ENCODE measurements at places on chromosomes 3 and 15. TPM values are rescaled to one million over a fixed set of nuclear protein-coding genes. Genes with fewer than 3 reads are reported as not detected.

GRCh38 chr3:13081603-13082360, 8.6 kb upstream of the IQSEC1 start:
- peaks cover 39% of the 10 kb centered on the region for H3K4me1 ChIP-seq
- peaks cover 3% of the 10 kb centered on the region for H3K27me3 ChIP-seq
- H3K36me3 ChIP-seq = no peaks in the 10 kb centered on the region
- H3K4me3 ChIP-seq = no peak overlapping the region

Gene SAMD7
- total RNA-seq = not detected

Gene SOX14
- not detected for total RNA-seq

DNA sequence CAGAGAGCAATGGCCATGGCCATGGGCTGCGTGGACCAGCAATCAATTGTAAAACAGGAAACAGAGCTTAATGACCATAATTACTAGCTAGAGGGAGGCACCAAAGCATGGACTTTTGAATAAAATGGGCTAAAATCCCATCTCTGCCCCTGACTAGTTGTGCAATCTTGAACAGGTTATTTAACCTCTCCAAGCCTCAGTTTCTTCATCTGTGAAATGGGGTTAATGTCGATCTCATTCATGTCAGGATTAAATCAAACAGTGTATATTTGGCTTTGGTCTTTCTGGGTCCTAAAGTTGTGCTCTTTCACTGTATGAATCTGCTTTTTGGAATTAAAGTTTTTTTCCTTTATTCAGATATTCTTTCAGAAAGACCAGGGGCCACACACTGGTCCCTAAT, 36.1 kb downstream of the ABTB1 start:
- no peak for DNase-seq
- H3K27ac ChIP-seq = no peak overlapping the region
- H3K4me3 ChIP-seq = no peak overlapping the region

DNA sequence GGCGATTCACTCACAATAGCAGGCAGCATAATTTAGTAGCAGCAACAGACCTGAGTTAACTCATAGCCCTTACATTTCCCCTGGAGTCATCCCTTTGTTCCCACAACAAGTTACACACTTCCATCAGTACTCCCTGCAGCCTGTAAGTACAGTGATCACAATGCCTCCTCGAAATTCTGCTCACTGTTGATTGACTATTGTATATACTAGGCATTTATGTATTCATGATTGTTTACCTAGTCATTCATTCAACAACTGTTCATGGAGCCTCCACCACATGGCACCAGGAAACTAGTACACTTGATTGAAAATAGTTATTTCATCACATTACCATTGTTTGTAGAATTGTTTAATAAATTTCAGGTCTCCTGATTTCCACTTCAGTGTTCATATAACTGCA, 71.4 kb upstream of the P3H2 start:
- no peak overlapping the region for H3K4me3 ChIP-seq
- no peaks in the 10 kb centered on the region for H3K4me1 ChIP-seq
- no peaks in the 10 kb centered on the region for H3K27me3 ChIP-seq

DNA sequence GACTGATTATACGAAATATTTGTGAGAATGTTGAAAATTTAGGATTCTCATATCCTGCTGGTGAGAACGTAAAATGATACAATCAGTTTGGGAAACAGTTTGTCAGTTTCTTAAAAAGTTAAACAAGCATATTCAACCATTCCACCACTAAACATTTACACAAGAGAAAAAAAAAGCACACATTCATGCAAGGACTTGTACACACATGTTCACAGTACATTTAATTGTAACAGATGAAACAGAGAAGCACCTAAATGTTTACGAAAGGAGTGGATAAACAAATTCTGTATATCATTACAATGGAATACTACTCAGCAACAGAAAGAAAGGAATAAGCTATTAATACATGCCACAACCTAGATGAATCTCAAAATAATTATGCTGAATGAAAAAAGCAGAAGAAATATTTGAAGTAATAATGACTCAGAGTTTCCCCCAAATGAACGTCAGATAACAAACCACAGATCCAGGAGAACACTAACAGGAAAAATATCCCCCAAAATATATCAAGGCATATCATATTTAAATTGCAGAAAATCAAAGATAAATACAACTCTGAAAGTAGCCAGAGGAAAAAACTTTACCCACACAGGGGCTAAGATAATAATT, 14.3 kb downstream of the ANKRD28 start:
- no peak for DNase-seq
- peak overlapping the region; percentile 70 for H3K27ac ChIP-seq
- peaks cover 57% of the 10 kb centered on the region for H3K4me1 ChIP-seq
- peak overlapping the region; percentile 2 for H3K4me3 ChIP-seq
- H3K36me3 ChIP-seq = no peaks in the 10 kb centered on the region

- H3K27ac ChIP-seq = no peak overlapping the region
- H3K36me3 ChIP-seq = no peaks in the 10 kb centered on the region
- no peaks in the 10 kb centered on the region for H3K27me3 ChIP-seq
- H3K4me1 ChIP-seq = peaks cover 12% of the 10 kb centered on the region
These were observed 79.2 kb upstream of the ARHGEF3 start for GRCh38 chr3:56880720-56881575.

Gene C3orf20
- not detected for total RNA-seq

- H3K27ac ChIP-seq = no peak overlapping the region
- H3K27me3 ChIP-seq = no peaks in the 10 kb centered on the region
These were observed 32.1 kb downstream of the FAM174B start for GRCh38 chr15:92623435-92623834.

- H3K4me1 ChIP-seq = peaks cover 17% of the 10 kb centered on the region
- no peak overlapping the region for H3K27ac ChIP-seq
- no peak for DNase-seq
- no peaks in the 10 kb centered on the region for H3K27me3 ChIP-seq
- H3K4me3 ChIP-seq = no peak overlapping the region
- H3K36me3 ChIP-seq = no peaks in the 10 kb centered on the region
These were observed 36.0 kb downstream of the RAB8B start for GRCh38 chr15:63225381-63225780.

Gene CSK
- 36.7 TPM for total RNA-seq

- no peak overlapping the region for H3K27ac ChIP-seq
- H3K27me3 ChIP-seq = no peaks in the 10 kb centered on the region
- no peaks in the 10 kb centered on the region for H3K4me1 ChIP-seq
- H3K36me3 ChIP-seq = peaks cover 21% of the 10 kb centered on the region
These were observed 165.8 kb downstream of the VPS8 start for GRCh38 chr3:184977796-184978195.

All from suprapubic skin (tissue), 4 donors.